Activated CD4-positive, alpha-beta T cell treated with anti-CD3 and anti-CD28 coated beads, Interleukin-2, amount 10 ng/mL, durations not matched to agents 7 days and 5 days (primary cell): ENCODE measurements at places on chromosomes 4 and X. TPM values are rescaled to one million over a fixed set of nuclear protein-coding genes. Genes with fewer than 3 reads are reported as not detected.

TKTL1 gene
- 4.2 TPM for total RNA-seq

DNA sequence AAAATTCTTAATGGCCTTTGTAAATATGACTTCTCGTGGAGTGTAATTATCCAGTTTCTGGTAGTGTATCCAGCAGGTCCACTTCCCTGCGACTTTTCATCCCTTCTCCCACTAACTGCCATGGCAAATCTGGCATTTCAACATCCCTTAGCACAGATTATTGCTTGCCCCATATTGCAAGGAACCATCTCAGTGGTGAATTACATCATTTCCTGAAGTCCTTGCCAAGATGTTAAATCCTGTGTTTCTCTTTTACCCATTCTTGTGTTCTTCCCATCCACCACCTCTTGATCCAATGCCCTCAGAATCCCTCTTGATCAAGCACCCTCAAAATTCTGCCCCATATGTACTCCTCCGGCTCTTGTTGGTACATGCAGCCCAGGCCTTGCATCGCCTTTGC lies 88.1 kb upstream of the ZNF81 start:
- DNase-seq: no peak

DNA sequence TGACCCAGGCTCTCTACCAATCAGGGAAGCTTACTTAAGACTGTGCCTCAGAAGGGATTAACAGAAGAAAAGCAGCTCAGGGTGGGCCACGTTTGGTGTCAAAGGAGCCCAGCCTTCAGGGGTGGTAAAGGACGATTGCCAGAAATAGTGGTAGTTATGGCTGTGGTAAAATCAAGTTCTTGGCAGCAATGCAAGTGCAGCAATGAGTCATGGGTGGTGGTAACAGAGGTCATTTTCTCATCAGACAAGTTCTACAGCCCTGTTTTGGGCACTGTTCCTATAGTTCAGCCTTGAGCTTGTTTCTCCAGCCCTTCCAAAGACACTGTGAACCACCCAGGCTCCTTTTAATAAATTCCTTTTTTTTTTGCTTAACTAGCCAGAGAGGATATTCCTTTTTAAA lies 120.3 kb downstream of the EFHC2 start:
- no peak for DNase-seq

GRCh38 chr4:146110871-146111485 lies 64.5 kb upstream of the LSM6 start:
- no peak for DNase-seq

GRCh38 chr4:39331191-39331590 lies 35.0 kb downstream of the RFC1 start:
- DNase-seq: no peak
